T-helper 2 cell treated with Interferon-gamma antibody and Interleukin-4, amounts not matched to agents 100 ng/mL and 5 ng/mL, for 36 hours (primary cell): ENCODE measurements at places on chromosomes 11 and 22. TPM values are rescaled to one million over a fixed set of nuclear protein-coding genes. Genes with fewer than 3 reads are reported as not detected.

Gene MTFP1
- 50.5 and 51.2 TPM in 2 replicates for total RNA-seq

Gene POU2AF1
- total RNA-seq = 2.6 and 3.3 TPM in 2 replicates

Gene RIMBP3B
- 0.11 and 0.23 TPM in 2 replicates for total RNA-seq

Gene TMEM151A
- total RNA-seq = not detected in 2 replicates

Gene LRRC74B
- not detected in 2 replicates for total RNA-seq

Gene MGAT3
- 1.5 and 2.1 TPM in 2 replicates for total RNA-seq

Gene HBD
- total RNA-seq = not detected in 2 replicates

Gene NCAM1
- 0.23 TPM in 2 replicates for total RNA-seq

Gene GP1BB
- total RNA-seq = not detected in 2 replicates

Gene HTATIP2
- 39.8 and 40.6 TPM in 2 replicates for total RNA-seq

Gene SYT9
- total RNA-seq = not detected in 2 replicates

Gene IZUMO1R
- total RNA-seq = not detected in 2 replicates

Gene OR52N4
- 0.52 and 0.57 TPM in 2 replicates for total RNA-seq

Gene MRGPRF
- not detected in 2 replicates for total RNA-seq

Gene HORMAD2
- total RNA-seq = 0.45 and 0.98 TPM in 2 replicates

Gene FGF19
- not detected in 2 replicates for total RNA-seq

Gene BEST1
- total RNA-seq = not detected in 2 replicates

Gene RANGAP1
- total RNA-seq = 99.8 and 101 TPM in 2 replicates

Gene MS4A12
- not detected in 2 replicates for total RNA-seq

Gene CRYBA4
- not detected in 2 replicates for total RNA-seq

Gene CARD18
- not detected in 2 replicates for total RNA-seq

Gene SMC1B
- 0.66 and 0.68 TPM in 2 replicates for total RNA-seq

Gene CHRM4
- 0.25 and 0.27 TPM in 2 replicates for total RNA-seq

Gene OSBP2
- 0.98 and 1.2 TPM in 2 replicates for total RNA-seq

Gene LRRC55
- total RNA-seq = not detected in 2 replicates

Gene F2
- 0.20 TPM in 1 of 2 replicates, not detected in the other for total RNA-seq

Gene VPREB1
- not detected in 2 replicates for total RNA-seq
